Renal cortical epithelial cell (primary cell): ENCODE measurements at places on chromosomes 11 and 22.
A peak's percentile ranks its signal among the peaks of the same experiment; 100 is the strongest.

DNA sequence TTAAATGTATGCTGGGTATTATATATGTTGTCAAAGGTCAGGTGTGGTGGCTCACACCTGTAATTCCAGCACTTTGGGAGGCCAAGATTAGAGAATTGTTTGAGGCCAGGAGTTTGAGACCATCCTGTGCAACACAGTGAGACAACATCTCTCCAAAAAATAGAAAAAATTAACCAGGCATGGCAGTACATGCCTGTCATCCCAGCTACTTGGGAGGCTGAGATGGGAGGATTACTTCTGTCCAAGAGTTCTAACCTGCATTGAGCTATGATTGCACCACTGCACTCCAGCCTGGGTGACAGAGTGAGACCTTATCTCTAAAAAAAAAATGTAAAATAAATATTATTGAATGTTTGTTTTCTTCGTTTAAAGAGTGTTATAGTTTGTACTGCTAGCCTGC lies 11.3 kb upstream of the OR6X1 start:
- DNase-seq, result no peak

GRCh38 chr11:44779736-44780520 lies 53.2 kb downstream of the TSPAN18 start:
- DNase-seq, result no peak

- DNase-seq, result no peak
Observed at GRCh38 chr11:92257536-92257935, 32.9 kb downstream of the FAT3 start.

GRCh38 chr22:47377926-47378560 lies 615.6 kb downstream of the TBC1D22A start:
- DNase-seq, result no peak

- DNase-seq, result peak; percentile 90
Observed at GRCh38 chr11:86047275-86047991, 21.5 kb downstream of the PICALM start.

DNA sequence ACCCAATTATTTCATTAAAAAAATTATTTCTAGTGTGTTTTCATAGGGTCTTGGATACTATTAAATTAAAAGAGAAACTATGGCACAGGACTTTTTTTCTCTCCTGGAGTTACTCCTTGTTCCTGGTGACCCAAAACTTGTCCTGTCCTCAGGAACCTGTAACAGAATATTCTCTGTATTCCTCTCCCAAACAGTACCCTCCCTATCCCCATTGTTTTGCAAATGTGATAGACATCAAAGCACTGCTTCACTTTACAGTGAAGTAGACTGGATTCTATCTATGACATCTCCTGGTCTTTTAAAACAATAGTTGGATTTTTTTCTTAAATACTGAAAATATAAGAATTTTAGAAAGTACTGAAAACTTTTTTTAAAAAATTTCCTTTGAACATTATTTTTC lies 37.2 kb downstream of the FAR1 start:
- no peak for DNase-seq

GRCh38 chr11:34245041-34245440 lies 112.8 kb downstream of the ABTB2 start:
- DNase-seq, result no peak

- DNase-seq, result no peak
Observed at GRCh38 chr11:133992121-133992520, 35.4 kb upstream of the IGSF9B start.

DNA sequence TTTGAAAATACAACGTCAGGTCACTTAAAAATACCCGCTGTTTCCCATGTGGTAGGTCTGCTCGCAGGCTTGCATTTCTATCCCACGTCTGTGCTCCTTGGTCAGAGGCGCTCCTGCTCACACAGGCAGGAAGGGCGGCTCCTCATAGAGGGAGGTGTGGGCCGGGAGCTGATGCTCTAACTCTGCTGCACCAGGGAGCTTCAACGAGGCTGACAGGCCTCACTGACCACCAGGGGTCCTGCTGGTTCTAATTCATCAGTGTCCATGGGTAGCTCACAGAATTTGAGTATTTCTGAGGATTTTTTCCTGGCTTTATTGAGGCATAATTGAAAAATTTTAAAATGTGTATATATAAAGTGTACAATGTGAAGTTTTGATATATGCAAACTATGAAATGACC lies 68.5 kb downstream of the PIWIL3 start:
- DNase-seq, result no peak

DNA sequence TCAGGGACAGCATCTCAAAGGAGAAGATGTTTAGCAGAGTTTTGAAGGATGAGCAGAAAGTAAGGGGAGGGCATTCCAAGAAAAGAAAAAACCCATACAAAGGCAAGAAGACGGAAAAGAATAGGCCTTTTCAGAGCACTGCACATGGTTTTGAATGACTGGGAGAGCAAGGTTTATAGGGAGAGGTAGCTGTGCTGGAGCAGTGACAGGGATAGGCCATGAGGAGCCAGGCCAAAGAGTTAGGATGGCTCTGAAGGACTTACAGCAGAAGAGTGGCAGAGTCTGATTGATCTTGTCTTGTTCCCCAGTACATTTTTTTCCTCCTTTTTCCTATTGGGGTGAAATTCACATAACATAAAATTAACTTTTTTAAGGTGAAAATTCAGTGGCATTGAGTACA lies 55.8 kb upstream of the PAK1 start:
- no peak for DNase-seq

- DNase-seq, result no peak
Observed at GRCh38 chr11:90426442-90426841, 203.6 kb upstream of the CHORDC1 start.

DNA sequence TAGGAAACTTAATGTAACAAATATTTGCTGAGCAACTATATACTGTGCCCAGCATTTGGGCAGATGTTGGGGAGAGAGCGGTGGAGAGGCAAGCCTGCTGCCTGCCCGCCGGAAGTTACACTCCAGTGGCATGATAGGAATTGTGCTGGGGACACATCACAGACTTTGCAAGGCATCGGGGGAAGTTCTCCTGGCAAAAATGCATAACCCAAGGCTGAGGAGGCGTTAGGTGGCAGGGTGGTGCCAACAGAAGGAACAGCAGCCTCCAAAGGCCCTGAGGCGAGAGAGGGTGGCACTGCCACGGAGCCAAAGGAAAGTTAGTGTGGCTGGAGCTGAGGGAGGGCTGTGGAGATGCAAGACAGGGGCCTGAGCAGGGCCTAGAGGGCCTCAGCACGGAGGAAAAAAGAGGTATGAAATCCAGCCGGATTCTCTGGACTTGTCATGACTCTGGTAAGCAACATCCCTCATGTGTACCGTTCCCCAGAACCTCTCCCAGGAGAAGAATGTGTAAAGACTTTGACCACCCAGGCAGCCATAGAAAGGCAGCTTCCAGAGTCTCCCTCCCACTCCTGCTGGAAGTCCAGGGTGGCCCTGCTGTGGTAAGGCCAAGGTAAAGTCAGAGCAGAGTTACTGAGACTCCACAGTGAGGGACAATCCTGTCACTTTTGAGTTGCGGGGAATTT lies 76.1 kb upstream of the RAB1B start:
- no peak for DNase-seq

DNA sequence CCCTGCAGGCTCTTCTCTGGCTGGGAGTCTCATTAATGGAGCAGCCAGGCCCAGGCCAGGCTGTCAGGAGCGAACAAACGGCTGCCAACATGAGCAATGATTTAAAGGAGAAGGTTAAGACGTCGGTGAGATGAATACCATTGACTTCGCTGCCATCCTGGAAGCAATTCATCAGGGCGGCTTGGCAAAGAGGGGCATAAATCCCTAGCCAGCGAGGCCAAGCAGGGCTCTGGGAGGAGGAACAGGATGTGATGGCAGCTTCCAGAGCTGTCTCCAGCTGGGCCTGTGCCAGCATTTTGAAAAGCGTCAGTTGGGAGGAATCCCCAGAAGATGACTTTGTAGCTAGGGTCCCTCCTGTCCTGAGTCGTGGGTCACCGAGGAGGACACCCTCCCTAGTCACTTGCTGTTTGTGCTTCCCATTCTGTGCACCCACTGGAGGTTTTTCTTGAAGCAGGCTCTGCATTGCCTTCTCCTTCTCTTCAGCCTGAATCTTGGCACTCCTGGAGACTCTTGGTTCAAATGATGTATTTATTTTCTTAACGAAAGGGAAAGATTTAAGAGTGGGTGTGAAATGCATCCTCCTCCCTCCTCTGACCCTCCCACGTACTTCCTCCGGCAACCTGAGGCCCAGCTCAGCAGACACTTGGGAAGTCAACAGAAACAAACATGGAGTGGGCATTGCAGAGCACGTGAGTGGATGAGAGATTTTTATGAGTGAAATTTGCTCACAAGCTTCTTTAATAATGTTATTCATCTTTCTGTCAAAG lies 476.3 kb upstream of the CADM1 start:
- DNase-seq, result no peak

GRCh38 chr11:47243454-47243853 lies 5.2 kb downstream of the ACP2 start:
- no peak for DNase-seq

- DNase-seq, result no peak
Observed at GRCh38 chr22:46774253-46774979, 12.0 kb downstream of the TBC1D22A start.

DNA sequence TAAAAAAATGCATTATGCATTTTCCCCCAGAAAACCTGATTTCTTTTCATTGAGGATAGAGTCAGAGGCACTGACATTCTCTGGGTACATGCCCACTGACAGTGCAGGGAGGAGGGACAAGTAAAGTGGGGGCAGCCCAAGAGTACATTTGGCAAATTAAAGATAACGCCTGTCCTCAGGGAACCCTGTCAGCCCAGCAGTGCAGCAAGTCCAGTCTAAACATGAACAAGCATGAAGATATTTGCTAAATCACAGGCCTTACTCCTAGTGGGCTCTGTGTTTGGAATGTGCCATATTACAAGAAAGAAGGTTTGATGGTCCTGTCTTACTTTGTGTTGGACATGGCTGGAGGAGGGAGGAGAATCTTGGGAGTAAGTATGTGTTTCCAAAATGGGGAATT lies 37.9 kb downstream of the AMOTL1 start:
- DNase-seq, result no peak

GRCh38 chr11:1667906-1668305 lies 29.1 kb upstream of the KRTAP5-6 start:
- DNase-seq, result no peak

DNA sequence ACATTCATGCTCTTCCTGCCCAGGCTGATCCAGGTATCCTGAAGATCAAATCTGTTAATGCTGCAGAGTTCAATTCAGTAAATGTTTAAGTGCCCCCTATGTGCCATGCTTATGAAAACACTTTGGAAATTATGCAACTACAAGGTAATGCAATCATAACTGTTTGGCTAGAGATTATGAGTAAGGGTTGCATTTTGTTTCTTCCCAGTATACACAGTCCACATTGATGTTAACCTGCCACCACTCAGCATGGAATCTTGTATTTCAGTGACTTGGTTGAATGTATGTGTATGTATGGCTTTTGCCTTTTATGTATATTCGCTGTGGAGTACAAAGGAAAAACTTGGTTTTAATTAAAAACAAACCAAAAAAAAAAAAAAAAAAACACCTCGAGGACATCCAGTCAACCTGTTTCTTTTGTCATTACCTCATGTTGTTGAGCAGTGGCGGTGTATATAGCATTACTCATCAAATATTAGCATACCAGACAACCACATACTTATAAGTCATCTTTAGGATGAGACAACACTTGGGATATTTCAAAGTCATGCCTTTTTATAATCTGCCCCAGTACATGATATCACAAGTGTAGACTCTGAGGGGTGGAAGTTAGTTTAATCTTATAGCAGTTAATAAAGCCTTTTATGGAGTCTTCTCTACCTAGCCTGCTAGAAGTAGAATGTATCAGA lies 86.1 kb upstream of the HORMAD2 start:
- DNase-seq, result peak; percentile 84

DNA sequence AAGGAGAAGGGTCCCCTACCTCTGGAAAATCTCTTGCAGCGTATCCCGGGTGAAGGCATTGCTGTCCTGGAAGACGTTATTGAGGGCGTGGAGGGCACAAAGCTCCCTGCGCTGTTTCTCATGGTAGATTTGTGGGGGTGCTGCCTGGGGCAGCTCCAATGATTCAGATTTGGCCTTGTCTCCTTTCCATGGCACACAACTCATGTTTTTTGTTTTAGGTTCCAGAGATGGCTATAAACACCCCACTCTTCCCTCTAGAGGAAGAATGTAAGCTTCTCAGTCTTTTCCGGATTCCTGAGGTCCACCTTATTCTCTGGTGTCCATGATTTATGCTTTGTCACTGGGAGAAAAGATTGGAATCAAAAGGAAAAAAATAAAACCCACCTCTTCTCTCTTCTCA lies 959 bp downstream of the JOSD1 start:
- peak; percentile 51 for DNase-seq

- DNase-seq, result no peak
Observed at GRCh38 chr11:134082990-134083389, 14.1 kb downstream of the JAM3 start.

GRCh38 chr22:45087802-45088201 lies 75.9 kb upstream of the NUP50 start:
- no peak for DNase-seq

GRCh38 chr22:22812031-22812905 lies 75.3 kb upstream of the IGLL5 start:
- DNase-seq, result no peak

- no peak for DNase-seq
Observed at GRCh38 chr22:32801537-32802236, at the start of gene TIMP3. Gene TIMP3 (plus strand): TSS chr22:32801705. CDS start chr22:32802002, 297 bp downstream.

DNA sequence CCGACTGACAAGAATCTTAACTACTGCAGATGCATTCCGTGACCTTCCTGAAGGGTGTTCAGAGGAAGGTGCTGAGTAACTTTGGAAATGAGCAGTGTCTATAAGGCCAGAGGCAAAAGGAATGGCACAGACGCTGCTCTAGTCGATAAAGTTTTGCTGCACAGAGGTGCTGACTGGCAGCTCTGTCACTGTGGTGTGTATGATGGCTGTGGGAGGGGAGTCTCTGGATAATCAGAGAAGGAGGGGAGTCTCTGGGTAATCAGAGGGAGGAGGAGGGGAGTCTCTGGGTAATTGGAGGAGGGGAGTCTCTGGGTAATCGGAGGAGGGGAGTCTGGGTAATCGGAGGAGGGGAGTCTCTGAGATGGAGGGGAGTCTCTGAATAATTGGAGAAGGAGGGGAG lies 18.4 kb downstream of the PTDSS2 start:
- DNase-seq, result no peak

DNA sequence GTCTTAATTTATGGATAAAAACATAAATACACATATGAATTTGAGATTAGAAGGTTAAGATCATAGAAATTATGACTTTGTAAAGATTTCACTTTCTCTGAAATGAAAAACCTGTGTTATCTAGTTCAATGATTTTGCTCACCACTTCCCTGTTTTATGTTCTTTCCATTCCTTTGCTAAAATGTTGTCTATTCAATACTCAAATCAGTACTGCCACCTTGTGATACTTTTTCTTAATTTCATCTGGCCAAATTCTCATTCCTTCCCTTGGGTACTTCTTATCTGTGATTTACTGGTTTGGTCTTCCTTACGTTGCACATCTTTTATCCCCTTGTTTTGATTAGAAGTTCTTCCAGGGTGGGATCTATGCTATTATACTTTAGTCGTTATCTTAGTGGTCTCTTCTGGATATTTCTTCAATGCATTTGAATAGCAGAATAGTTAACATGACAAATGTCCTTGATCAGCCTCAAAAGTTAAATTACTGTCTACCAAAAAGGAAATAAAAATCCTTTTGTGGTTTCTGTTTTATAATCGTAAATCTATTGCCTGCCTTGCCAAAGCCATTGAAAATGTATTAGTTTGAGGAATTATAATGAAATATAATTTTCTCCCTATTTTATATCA lies 197.0 kb downstream of the PGR start:
- DNase-seq, result peak; percentile 58

- no peak for DNase-seq
Observed at GRCh38 chr22:47458348-47458747, 695.9 kb downstream of the TBC1D22A start.
